ENCODE measurements at places on chromosomes 3 and 15.

DNA sequence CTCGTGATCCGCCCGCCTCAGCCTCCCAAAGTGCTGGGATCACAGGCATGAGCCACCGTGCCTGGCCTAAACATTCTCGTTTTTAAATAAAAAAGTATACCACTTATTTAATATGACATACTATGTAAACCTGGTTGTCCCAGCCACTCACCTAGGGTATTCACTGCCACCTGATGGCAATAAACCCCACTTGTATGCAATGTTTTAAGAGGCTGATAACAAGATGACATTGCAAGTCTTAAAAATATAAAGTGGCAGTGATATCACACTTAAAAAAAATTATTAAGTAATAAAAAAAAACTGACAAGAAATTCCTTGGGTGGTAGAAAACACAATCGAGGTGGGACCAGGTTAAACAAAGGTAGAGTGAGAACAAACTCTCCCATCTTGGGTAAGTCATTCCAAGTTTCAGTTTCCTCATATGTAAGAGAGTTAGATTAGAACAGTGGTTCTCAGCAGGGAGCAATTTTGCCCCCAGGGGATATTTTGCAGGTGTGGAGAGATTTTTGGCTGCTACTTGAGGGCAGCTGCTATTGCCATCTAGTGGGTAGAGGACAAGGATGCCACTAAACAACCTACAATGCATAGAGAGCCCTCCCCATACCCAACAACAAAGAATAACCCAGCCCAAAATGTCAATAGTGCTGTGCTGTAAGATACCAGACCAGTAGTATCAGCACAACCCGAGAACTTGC, 14.5 kb downstream of the ARF4 start:
- no peak for DNase-seq

GRCh38 chr15:76310475-76311099, 682 bp downstream of the ETFA start:
- no peak for DNase-seq

DNA sequence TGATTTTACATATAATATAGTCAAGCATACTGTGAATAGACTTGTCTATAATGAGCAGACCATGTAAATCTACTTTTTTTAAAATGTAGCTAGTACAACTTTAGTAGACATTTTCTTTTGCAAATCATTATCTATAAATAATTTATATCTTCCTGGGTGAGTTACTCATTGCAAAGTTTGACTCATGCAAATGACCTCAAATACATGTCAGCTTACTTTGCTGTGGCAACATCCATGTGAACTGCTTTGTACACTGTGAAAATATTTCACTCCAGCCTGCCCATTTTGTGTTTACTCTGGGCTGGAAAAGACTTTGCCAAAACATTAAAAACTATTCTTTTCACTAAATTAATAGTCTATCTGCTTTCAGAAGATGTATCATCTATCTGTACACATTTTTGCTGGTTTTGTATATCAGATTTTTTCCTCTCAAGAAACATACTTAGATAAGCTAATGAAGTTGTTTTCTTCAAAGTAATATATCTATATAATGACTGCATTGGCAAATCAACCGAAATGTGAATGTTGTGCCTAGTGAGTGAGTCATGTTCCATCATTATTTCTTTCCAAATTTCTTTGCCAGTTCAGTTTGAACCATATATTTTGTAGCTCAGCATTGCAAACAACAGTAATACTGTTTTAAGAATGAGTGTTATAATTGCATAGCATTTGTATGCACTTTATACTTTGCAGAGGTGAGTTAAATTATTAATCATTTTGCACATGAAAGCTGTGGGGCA, 26.5 kb downstream of the IGSF10 start:
- DNase-seq = no peak

DNA sequence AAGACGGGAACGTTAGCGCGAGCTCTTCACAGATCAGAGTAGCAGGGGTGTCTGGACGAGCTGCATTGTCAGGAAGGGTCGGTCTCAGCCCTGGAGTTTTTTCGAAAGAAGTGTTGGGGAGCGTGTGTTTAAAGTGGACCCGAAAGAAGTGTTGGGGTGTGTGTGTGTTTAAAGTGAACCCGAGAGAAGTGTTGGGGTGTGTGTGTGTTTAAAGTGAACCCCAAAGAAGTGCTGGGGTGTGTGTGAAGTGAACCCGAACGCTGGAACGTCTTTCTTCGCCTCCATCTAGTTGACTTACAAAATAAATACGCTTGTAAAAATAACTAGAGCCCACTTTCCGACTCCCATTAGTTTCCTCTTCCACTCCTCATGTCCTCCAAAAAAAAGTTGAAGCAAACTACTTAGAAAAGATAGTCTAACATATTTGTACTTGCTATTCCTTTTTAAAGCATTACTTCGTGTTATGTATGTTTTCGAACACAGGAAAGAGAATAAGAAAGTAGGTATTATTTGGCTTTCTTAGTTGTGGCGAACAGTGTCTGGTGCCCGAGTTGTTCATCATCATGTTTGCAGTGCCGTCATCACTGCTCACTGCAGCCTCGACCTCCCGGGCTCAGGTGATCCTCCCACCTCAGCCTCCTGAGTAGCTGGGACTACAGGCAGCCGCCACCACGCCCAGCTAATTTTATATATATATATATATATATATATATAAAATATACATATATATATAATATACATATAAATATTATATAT, 1.0 kb downstream of the LRCH3 start:
- no peak for DNase-seq

GRCh38 chr3:173652093-173652492, 254.5 kb downstream of the NLGN1 start:
- no peak for DNase-seq

- no peak for DNase-seq
Measured at GRCh38 chr3:131551761-131552160, 49.0 kb upstream of the MRPL3 start.

- DNase-seq = no peak
Measured at GRCh38 chr3:196962930-196963630, 5.6 kb downstream of the PIGZ start.

DNA sequence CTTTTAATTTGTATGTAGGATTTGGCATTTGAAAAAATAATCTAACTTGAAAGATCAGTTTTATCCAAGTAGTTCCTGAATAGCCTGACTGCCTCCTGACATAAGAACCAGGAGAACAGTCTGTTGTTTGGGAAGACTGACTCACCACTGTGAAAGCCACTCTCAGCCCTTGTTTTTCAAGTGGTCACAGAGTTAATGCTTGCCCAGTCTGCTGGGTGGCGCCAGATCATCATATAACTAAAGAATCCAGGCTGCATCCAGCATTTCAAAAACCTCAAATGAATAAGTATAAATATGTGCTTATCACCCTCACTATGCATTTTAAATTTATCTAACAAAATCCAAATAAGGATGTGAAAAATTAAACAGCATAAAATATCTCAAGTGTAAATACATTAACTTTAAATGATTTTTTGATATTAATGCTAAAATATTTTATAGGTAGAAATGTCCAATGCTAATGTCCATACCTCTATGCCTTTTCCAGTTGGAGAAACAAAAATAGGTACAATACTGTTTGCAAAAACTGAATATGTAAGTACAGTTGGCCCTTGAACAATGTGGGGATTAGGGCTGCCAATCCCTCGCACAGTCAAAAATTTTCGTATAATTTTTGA, 26.9 kb upstream of the ZBBX start:
- peak; percentile 32 for DNase-seq

DNA sequence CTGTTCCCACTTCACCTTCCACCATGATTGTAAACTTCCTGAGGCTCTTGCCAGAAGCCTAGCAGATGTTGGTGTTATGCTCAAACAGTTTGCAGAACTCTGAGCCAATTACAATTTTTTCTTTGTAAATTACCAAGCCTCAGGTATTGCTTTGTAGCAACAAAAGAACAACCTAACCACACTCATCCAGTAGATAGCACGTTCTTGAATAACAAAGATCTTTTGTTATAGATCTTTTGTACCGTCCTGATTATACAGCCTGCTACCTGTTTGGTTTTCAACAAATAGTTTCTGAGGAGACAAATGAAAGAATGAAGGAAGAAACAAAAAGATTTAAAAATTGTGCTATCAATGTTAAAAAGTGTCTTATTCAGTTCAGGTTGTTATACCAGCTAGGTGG, 474.7 kb upstream of the ALCAM start:
- no peak for DNase-seq

DNA sequence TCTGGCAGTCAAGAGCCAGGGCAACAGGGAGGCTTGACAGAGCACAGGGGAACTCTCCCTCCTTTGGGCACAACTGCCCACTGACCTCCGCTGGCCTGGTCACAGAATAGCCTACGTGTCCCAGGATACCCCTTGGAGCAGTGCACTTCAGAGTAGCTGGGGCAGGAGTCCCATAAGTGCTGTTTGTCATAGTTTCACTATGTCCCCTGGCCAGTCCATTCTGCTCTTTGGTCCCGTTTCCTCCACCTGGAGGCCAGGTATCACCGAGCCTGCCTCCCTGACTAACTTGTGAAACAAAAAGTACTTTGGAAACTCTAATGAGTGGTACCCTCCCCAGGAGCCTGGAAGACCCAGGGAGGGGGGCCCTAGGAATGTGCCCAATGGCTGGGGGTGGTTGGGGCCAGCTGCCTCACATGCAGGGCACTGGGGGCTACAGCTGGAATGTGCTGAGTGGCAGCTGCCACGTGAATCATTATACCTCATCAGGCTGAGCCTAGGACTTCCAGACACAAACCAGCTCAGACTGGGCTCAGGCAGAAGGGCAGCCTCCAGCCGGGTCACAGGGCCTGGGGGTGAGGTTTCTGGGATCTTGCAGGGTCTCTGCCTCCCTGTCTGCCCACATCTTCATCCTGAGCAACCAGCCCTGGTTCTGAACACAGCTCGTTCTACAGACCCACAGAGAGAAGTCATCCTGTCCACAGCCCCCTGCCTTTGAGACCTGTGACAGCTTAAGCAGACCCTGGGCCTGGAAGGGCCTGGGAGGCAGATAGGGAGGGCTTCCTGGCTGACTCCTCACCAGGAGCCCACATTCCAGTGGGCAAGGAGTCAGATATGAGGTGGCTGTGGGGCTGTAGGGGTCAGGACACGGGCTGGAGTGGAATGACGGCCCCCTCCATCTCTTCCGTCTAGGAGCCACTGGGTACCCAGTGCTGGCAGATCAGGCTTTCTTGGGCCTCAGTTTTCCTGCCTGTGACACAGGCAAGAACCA, 914 bp upstream of the PTH1R start:
- no peak for DNase-seq

DNA sequence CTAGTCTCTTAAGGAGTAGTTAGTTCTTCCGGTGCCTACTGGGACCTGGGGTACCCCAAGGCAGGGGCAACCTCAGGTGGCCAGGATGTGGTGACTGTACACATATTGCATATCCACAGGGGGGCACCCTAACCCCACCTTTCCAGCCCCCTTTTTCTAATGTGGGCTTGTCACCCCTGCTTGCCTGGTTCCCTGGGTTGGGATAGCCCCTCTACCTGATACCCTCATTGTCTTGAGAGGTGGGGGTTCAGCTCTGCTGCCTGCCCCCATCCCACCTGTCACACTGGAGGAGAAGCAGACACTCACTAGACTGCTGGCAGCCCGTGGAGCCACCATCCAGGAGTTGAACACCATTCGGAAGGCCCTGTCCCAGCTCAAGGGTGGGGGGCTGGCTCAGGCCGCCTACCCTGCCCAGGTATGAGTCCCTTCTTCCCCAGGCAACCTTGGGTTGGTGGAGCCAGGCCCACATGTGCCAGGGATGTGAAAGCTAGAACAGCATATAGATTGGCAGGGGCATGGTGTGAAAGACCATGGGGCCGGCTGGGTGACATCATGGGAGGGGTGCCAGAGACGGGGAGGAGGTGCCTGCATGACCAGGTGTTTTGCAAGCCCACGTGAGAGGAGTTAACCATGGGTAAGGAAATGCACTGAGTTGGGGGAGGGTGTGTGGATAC, 4.0 kb downstream of the GLYCTK start:
- no peak for DNase-seq

DNA sequence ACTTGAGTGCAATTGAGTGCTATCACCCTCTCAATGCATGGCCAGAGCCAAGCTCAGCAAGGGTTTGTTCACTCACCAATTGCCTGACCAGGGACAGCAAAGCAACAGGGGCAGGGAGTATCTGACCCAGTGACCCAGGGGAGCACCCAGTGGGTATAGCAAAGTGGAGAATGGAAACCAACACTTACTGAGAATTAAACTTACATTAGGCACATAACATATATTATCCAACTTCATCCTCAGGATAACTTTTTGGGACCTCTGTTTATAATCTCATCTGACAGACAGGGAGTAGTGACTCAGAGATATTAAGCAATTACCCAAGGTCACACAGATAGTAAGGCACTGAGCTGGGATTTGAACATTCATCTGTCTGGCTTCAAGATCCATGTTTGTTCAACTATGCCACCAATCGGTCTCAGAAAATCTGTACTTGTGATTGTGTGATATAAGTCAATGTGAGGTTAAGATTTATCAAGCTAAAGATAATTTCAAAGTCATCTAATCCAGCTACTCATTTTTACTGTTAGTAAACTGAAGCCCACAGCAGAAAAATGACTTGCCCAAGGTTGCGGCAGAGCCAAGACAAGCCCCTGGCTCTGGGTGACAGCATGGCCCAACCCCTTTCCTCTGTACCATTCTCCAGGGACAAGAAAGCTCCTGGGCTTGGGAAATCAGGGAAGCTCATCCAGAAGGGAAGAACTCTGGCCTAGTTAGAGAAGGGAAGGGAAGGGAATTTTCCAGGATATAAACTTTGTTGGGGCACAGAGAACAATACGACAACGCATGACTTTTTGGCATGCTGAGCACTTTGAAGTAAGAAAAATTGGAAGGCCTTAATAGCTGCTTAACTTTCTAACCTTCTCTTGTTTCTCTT, 138.0 kb upstream of the SMAD3 start:
- DNase-seq = no peak

DNA sequence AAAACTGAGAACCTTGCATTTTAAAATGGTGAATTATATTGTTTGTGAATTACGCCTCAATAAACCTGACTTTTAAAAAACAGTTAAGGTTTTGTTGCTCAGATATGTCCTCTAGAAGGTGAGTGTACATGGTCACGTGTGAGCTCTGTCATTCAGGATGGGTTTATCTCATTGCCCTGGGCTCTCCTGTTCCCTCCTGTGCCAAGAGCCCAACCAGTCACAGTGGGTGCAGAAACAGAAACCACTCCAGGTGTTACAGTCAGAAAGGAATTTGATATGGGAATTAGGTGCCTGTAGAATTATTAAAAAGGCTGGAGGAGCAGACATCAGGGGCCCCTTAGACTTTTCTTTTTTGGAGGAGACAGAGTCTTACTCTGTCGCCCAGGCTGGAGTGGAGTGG, 196.4 kb downstream of the STT3B start:
- no peak for DNase-seq

DNA sequence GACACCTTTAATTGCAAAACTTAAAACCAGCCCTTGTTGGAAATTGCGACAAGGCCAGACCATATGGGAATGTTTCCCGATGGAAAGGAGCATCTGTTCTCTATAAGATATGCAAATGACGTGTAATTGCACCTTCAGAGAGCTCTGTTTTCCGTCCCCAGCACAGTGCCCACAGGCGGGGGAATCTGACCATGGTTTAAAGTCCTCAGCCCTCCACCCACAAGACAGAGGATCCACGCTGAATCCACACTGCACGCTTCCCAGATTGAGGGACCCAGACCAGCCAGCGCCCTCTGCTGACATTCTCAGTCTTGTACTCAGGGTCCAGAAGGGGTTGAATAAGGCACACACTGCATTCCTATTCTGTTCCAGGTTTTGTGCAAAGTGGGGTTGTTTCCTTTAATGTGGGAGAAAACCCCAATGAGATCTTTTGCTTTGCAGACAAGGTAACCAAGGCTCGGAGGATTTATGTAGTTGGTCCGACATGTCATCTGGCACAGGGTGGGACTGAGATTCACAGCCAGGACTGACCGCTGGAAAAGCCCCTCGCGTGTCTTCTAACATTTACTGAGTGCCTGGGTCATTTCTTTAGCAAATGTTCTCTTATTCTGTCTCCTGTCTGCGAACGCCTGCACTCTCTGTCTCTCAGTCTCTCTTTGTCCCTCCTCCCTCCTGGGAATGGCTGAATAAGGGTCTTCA, 36.8 kb upstream of the KLHL25 start:
- no peak for DNase-seq
